ENCODE measurements at places on chromosomes 1 and 21.

- DNase-seq: no peak
Measured at GRCh38 chr1:182649041-182649440, 35.3 kb downstream of the RGS8 start.

- DNase-seq: no peak
Measured at GRCh38 chr1:206925106-206925736, 3.5 kb upstream of the FCMR start.

DNA sequence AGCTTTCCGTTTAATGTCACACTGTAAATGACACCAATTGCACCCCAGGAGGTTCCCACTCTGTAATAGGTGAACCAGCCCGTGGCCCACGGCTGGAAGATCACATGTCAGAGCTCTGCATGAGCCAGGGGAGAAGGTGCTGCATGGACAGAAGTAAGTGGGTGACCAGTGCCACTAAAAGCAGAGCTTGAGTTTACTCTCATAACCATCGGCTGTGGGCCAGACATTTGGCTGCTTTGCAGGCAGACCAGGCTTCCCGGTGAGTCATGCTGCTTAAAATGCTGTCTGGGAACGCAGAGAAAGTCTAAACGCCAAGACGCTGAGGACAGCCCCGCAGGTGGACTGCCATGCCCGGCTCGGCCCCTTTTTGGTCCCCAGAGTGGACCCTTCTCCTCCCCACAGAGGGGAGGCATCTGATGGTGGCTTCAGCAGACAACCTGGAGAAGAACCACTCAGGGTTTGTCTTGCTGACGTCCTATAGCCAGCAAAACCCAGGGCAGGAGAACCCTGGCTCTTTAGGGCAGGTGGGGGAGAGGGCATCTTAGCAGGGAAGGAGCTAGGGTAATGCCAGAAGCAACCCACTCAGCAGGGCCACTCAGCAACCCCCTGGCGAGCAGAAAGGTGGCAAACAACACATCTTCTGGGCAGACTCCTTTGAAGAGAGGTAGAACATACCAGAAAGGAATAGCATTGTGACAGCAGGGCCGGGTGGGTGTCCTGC is 7.3 kb downstream of the KIAA2013 start:
- DNase-seq: no peak

GRCh38 chr1:38858833-38859560 is 575 bp downstream of the RRAGC start:
- peak; percentile 10 for DNase-seq

GRCh38 chr1:27101054-27101491 is 53.9 kb downstream of the SLC9A1 start:
- no peak for DNase-seq

GRCh38 chr1:14561014-14561693 is 37.3 kb upstream of the KAZN start:
- DNase-seq: no peak

DNA sequence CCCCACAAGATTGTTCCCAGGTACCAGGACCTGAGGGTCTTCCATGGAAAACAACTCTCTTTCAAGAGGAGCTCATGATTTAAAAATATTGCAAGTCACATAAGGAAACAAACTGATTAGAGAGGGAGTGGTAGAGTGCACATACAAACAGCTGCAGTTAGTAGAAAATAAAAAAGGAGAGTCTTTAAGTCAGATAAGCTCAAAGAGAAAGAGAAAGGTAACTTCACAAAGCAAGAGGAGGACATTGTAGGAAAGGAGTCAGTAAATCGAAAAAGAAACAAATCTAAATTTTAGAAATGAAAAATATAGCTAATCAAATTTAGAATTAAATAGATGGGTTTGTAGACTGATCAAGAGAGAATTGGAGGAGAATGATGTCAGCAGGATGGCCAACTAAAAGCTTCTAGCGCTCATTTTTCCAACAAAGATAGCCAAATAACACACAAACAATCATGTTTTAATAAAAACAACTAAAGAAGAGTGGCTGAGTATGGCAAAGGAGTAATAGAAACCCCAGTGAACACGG is 86.1 kb upstream of the CD53 start:
- DNase-seq: no peak

DNA sequence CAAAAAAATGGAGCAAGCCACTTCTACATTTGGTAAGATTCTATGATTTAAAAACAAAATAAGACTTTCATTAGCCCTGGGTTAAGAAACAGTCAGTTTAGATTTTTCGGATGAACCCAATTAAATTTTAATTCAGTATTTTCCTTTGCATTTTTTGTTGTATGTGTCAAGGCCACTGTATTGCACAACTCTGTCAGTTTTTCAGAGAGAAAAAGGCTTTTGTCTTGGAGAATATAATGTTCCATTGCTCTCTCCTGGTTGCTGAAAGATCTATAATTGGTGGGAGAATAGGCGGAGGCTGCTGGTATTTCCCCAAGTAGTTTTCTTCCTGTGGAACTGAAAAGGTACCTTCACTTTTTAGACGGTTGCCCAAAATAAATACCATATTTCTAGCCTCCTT is 84.6 kb downstream of the NEGR1 start:
- DNase-seq: no peak
